ENCODE measurements at places on chromosomes 3 and 15.

GRCh38 chr3:128415200-128415772 lies 51.4 kb downstream of the DNAJB8 start:
- no peak for DNase-seq

GRCh38 chr3:105255350-105255749 lies 111.4 kb upstream of the ALCAM start:
- peak; percentile 53 for DNase-seq

- DNase-seq: no peak
Observed at GRCh38 chr15:61200626-61201025, 28.5 kb downstream of the RORA start.

DNA sequence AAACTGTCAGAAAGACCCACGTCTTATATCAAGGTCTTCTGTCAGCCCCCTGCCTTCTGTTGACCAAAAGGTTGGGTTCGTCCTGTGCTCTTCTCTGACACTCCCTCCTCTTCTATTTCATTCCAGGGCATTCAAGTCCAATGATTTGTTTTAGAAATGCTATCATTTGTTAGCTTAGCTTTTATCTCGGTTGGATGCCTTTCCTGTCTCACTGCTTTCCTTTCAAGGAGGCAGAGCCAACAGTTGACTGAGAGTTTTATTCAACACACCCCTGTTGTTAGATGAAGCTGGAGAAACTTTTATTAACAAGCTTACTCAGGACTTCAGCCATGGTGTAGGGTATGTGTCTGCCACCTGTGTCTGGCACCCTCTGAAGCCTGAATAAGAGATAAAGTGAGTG lies 112.0 kb upstream of the SLC7A14 start:
- DNase-seq: no peak

GRCh38 chr3:30843877-30844276 lies 50.6 kb downstream of the GADL1 start:
- no peak for DNase-seq

DNA sequence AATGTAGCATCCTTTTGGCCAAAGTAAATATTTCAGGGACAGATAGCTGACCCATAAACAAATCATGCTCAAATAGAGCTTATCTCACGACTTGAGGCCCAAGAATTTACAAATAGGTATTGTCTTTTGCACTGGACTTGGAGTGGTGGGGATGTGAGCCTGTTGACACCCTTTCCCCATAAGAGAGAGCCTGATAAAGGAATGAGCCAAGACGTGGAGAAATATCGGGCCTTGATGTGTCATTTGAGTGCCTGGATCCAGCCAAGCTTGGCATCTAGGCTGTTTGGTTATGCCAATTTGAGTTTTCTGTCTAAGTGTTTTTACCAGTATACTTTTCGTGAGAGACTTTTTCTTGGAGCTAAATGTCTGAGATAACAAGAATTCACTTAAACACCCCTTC lies 112.9 kb upstream of the RGMA start:
- DNase-seq: no peak

- DNase-seq: no peak
Observed at GRCh38 chr3:122931636-122932035, 95.9 kb downstream of the SEMA5B start.

- DNase-seq: no peak
Observed at GRCh38 chr3:23083701-23084100, 119.4 kb upstream of the UBE2E2 start.

All from fibroblast of upper back skin (primary cell).